ENCODE measurements at places on chromosomes 12 and 14.

- no peak for DNase-seq
These were observed 79.8 kb downstream of the SRRM4 start for GRCh38 chr12:119060847-119061796.

DNA sequence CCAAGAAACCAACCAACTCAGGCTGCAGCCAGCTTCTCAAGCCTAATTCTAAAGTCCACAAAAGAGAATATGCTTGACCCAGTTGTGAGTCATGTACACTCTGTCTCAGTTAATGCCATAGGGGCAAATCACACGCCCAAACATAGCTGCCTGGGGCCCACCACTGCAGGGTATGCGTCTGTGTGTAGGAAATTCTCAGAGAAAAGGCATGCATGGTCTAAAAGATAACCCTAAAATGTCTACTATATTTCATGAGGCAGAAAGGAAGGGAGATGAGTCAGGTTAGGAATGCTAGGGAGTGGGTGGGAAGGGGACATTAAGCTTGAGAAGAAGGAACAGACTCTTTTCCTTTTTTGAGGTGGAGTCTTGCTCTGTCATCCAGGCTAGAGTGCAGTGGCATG, 22.3 kb upstream of the SPTLC2 start:
- no peak for DNase-seq

DNA sequence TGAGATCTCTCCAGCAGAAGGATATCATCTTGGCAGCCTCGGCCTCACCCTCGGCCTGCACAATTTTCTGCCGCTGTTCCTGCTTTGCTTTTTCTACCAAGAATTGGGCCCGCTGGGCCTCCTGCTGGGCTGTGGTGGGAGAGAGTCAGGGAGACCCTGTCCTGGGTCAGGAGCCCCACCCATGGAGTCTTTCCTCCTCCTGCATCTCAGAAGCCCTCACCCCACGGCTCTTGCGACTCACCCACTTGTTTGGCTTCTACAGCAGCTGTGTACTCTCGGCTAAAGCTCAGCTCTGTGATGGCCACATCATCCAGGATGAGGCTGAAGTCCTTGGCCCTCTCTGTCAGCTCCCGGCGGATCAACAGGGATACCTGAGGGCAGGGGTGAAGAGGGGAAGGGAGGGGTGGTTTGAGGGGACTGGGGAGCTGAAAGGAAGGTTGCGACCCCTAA, 2.8 kb downstream of the PHB2 start:
- DNase-seq, result no peak

DNA sequence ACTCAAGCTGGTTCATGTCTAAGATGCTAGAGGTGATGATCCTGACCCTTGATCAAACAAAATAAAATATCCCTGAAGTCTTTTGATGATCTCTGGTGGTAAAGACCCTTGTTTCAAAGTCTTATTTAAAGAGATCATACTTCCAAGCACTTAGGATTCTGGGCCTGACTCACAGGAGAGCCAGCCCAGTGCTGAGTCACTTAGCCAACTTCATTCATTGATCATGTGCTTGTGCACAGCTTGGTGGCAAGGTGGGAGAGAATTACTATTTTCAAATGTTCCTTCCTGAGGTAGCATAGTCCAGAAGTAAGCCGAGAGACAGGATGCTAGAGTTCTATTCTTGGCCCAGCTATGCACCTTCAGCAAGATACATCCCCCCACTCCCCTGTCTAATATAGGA, 40.6 kb downstream of the SCN8A start:
- no peak for DNase-seq

DNA sequence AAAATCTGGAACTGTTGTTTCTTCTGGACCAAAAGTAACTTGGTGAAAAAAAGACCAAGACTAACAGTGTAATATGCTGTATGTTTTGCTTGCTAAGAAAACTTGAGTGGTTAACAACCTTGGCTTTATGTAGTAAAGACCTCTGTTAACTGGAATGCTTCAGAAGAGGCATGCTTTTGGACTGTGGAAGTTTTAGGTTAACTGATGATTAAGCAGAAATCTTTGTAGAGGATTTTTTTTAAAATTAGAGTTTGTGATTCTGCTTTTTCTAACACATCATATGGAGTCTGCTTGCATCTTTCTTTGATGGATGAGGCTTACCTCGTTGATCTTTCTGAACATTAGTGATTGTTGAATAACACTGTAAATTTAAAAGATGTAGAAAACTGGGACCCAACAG, 17.5 kb downstream of the PELI2 start:
- no peak for DNase-seq

DNA sequence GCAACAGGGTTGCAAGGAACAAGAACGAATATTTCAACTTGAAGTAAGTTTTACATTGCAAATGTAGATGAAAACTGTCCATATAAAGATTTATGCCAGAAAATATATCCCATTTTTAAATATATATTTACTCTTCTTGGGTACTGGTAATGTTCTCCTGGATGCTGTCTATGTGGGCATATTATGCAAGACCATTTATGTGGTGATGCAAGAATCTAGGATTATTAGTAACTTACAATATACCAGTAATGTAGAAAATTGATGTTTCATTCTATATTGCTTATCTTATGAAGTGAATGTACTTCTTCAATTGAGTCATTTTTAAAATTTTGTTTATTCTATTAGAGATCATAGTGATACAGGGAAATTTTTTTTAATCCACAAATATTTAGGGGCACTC, 25.1 kb downstream of the FGFR1OP2 start:
- no peak for DNase-seq

DNA sequence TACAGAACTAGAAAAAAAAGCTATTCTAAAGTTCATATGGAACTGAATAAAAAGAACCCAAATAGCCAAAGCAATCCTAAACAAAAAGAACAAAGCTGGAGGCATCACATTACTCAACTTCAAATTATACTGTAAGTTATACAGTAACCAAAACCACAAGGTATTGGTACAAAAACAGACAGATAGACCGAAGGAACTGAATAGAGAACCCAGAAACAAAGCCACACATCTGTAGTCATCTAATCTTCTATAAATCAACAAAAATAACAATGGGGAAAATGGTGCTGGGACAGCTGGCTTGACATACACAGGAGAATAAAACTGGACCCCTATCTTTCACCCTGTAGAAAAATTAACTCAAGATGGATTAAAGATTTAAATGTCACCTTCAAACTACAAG, 38.1 kb upstream of the CMKLR1 start:
- no peak for DNase-seq

GRCh38 chr14:67859169-67859749, 39.7 kb downstream of the RAD51B start:
- no peak for DNase-seq

DNA sequence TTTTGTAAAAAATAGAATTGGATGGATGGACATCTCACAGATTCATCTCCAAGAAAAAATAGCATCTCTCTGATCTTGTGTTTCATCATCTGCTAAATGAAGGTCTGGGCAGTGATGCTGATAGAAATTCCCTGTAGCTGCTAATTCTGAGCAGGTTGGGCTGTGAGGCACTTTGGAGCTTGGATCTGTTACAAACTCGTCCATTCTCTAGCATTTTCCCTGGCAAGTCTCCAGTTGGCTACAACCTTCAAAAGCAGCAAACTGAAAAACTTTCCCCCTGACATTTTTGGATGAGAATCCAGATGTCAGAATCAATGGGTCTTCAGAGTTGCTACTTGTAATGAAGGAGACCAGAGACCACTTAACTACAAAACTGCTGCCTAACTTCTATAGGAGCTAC, 72.7 kb downstream of the TPH2 start:
- no peak for DNase-seq

DNA sequence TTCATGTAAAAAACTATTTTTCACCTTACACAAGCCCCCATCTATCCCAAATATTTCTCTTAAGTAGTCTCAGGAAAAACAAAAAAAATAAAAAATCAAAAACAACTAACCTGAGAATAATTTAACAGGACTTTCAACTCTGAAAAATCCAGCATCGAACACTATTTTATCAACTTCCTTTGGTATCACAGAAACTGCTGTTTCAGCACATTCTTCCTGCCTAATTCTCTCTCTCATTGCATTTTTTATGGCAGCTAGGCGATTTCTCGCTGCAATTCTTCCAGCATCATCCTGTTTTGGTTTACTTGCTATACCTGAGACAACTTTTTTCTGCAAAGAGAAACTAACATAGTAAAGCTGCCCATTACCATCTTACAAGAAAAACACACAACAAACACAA, 29.4 kb downstream of the LGALS3 start:
- DNase-seq, result no peak

DNA sequence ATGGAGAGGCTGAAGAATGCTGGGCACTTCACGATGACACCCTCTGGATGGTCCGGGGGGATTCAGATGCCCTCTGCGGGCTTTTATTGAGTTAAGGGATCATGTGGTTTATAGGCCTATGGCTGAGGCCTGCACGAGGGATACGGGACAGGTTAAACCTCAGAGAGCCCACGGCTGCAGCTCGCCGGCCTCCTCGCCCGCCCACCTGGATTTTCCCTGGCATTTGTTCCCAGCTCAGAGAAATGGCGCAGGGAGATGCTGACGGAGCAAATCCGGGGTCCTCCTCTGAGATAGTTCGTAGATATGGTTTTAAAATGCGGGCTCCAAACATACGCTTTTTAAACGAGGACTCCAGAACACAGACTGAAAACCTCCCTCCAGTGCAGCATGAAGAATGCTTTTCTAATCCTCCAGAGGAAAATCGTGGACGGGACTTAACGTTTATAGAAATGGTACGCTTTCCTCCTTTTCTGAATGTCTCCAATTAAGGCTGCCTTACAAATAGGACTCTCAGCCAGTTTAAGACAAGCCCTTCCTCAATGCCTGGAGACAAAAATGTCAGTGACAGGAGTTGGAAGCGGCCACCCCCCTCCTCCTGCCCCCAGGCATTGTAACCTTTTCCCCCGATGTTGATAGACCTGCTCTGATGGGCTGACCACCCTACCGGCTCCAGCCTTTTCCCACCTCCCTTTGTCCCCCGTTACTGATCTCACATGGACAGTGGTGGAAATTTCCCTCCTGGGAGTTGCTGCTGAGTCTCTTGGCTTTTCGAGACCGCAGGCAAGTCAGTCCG, 16.6 kb downstream of the CCND2 start:
- no peak for DNase-seq

- DNase-seq, result no peak
These were observed 40.3 kb upstream of the RCOR1 start for GRCh38 chr14:102551995-102552705.

GRCh38 chr14:100396266-100396795, 73.2 kb downstream of the SLC25A47 start:
- DNase-seq, result no peak
